ENCODE measurements at places on chromosomes 2 and 18.
A peak's percentile ranks its signal among the peaks of the same experiment; 100 is the strongest.

GRCh38 chr2:99559075-99559662, 69.4 kb upstream of the REV1 start:
- DNase-seq, result peak; percentile 58

GRCh38 chr2:128714285-128714684, 395.6 kb upstream of the HS6ST1 start:
- DNase-seq, result no peak

- peak; percentile 84 for DNase-seq
These were observed 42.9 kb downstream of the QPCT start for GRCh38 chr2:37387148-37387835.

GRCh38 chr18:55353806-55354205, 234.2 kb downstream of the TCF4 start:
- no peak for DNase-seq

DNA sequence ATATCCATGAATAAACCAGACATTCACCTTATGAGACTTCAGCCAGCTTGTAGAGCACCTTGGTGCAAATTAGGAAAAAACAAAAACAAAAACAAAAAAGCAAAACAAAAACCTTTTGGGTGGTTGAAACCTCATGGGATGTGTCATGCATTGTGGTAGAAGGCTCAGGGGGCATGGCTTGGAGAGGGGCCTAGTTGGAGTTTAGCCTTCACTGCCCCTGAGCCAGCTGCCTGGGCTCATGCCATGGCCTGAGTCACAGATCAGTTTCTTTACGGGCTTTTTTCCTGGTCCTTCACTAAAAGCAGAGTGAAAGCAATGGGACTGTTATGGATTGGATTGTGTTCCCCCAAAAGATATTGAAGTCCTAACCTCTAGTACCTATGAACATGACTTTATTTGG, 22.0 kb upstream of the DAPL1 start:
- DNase-seq, result peak; percentile 74

- no peak for DNase-seq
These were observed 474.7 kb upstream of the HS6ST1 start for GRCh38 chr2:128793404-128793803.

DNA sequence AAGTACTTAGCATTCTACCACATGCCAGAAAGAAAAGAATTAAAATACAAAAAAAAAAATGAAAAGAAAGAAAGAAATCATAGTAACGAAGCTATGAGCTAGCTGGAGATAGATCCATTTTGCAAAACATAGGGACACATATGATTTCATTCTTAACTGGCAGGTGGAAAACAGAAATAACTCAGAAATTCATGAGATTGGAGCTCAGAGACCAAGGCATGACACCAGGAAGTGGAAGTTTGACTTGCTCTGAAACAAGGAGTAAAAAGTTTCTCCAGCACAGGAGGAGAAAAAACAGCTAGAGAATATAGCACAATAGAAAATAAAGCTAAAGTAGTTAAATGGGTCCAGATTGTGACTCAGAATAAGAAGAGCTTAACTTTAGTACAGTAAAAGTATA, 278.1 kb downstream of the ZEB2 start:
- no peak for DNase-seq

- no peak for DNase-seq
These were observed 18.7 kb upstream of the NEMP2 start for GRCh38 chr2:190553254-190553653.

DNA sequence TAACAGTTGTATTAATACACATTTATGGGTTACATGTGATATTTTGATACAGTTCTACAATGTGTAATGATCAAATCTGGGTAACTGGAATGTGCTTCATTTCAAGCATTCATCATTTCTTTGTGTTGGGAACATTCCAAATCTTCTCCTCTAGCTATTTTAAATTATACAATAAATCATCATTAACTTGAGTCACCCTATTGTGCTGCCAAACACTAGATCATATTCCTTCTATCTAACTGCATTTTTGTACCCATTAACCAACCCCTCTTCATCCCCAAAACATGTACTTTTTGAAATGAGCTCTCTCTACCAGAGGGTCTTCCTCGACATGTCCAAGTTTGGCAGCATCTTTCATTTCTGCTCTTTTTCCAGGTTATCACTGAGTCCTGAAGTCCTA, 81.1 kb upstream of the TTC39C start:
- DNase-seq, result peak; percentile 15

- peak; percentile 31 for DNase-seq
These were observed 82.5 kb downstream of the ATL2 start for GRCh38 chr2:38294597-38294996.

DNA sequence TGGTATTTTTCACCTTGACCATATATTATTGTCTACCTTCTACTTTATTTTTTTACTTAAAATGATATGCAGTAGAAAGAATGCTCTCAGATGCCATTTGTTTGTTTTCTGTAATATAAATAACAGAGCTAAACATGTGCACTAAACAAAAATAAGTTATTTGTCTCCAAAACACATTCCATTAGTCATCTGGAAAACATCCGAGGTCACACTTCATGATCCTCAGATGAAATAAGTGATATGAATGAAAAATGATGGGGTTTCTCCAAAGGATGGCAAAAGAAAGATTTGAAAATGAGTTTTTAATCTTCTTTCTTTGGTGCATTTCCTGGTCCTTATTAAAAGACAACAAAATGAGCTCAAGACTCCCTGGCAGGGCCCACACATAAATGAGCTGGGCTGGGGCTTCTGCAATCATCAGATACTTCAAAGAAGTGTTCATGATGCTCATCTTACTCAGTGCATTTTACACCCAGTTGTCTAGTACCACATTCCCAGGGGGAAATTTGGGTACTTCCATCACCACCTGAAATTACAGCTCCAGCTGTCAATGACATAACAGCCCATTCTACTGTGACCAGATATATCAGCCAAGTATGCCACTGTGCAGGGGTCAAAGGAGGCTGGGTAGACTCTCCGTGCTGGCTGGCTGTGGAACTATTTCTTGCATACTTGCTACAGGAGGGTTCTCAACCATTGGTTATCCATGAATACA, 283.5 kb downstream of the PID1 start:
- DNase-seq, result no peak

DNA sequence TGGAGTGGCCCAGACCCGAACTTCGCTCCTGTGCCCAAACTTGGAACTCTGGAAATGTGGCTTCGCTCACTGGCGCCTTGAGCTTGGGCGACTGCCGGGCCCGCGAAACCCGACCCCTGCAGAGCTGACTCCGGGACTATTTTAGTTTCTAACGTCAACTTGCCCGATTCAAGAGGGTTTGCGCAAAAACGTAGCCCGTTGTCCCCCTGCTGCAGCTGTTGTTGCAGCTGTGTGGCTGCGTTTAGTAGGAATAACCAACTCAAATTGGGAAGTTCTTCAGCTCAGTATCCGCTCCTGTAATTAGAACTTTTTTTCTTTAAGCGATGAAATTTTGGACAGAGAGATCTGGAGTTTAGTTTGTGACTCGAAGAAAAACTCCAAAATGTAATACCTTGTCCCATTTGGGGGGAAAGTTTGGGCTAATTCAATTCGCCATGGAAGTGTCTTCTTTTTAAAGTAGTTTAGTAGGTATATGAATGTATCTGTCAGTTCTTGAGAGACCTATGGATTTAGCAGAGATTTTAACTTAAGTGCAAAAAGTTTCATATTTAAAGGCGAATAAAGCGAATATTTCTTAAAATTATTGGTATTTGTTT, 559 bp downstream of the MYL12A start:
- peak; percentile 53 for DNase-seq

DNA sequence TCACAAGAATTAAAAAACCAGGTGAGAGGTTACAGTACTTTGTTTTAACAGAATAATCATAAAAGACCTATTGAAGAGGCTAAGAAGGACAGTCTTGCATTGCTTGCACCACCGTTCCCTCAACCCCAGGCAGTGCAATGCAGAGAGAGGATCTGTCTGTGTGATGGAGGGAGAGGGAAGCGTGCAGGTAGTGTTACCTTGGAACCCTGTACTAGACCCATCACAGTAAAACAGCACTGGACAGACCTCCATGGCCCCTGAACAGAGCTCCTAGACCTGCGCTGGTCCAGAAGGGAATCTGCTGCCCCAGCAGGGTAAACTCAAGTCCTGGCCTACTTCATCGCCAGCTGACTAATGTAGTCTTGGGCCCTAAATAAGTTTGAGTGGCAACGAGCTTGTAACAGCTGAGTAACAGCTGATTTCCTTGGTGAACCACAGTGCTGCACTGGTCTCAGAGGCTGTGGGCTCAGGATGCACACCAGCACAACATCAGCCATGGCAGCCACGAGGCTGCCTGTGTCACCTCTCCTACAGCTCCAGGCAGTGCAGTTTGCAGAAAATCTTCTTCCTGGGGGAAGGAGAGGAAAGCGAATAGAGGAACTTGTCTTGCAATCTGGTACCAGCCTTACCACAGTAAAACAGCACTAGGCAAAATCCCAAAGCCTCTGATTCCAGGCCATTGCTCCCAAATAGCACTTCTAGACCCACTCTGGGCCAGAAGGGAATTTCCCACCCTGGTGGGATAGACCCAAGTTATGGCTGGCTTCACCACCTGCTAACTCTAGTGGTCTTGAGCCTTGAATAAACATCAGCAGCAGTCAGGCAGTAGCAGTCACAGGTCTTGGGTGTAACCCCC, 417.2 kb downstream of the CDH7 start:
- DNase-seq, result no peak

GRCh38 chr2:48444404-48444803, 85.5 kb upstream of the STON1 start:
- no peak for DNase-seq

GRCh38 chr2:143499061-143499460, 369.8 kb downstream of the ARHGAP15 start:
- no peak for DNase-seq

- DNase-seq, result no peak
These were observed 83.7 kb upstream of the ZNF516 start for GRCh38 chr18:76578571-76579300.

GRCh38 chr2:232539298-232540231, at the start of gene CHRNG:
Gene CHRNG (plus strand): TSS chr2:232539692. CDS start chr2:232539748, 56 bp downstream.
- DNase-seq, result no peak

GRCh38 chr2:106358521-106358920, 109.7 kb downstream of the RGPD3 start:
- no peak for DNase-seq

GRCh38 chr2:46290078-46290477, 7.1 kb upstream of the EPAS1 start:
- DNase-seq, result no peak

- DNase-seq, result no peak
These were observed 134.1 kb upstream of the EPAS1 start for GRCh38 chr2:46163098-46163430.

GRCh38 chr2:158004126-158004764, 97.4 kb upstream of the UPP2 start:
- peak; percentile 45 for DNase-seq

DNA sequence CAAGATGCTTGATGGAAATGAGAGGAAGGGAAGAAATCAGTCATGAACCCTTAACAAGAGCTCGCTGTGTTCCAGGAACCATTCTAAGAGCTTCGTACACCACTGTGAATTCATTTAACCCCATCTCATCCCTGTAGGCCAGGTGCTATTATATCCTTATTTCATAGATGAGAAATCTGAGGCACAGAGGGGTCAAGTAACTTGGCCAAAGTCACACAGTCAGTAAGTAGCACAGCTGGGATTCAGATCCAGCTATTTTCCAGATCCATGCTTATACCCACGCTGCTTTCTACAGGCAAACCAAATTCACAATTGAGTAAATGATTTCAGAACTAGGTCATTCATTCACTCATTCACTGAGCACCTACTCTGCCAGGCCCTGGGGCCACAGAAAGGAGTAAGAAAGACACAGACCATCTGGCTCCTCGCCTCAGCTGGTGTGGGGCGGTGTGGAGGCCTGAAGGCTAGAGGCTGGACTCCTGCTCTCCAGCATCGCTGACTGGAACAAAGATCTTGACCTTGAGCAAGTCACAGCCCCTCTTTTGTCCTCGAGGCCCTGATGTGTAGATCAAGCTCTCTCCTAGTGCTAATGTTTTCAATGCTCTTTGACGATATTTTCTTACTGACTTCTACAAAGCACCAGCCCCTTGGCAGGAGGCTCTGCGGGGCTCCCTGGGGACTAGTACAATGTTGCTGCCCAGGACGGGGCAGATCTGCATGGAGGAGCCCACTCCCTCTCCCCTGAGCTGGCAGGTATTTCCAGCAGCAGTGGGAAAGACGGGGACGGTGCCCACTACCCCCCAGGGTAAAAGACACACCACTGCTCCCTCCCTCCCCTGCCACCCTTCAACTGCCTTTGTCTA, 26.5 kb downstream of the STEAP3 start:
- DNase-seq, result no peak

- DNase-seq, result no peak
These were observed 2.3 kb downstream of the LHCGR start for GRCh38 chr2:48753228-48753627.

- DNase-seq, result no peak
These were observed 1098.9 kb upstream of the CHAC2 start for GRCh38 chr2:52668724-52669123.

DNA sequence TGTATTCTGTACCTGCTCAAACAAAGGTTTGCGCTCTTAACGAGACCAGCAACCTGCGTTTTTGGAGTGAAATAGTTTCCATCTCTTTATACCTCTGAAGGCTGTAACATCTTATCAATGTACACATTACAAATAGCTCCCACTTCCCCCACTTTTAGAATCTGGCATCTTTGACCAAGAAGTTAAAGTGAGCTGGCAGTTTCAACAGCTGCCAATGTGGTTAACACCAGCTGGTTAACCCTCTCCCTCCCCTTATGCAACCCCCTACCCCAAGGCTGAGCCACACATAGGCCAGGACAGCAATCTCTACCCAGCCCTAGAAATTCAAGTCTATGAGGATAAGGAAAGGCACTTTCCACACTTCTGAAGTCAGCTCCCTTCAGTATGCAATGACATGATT, 2.2 kb upstream of the SERTAD2 start:
- DNase-seq, result peak; percentile 11

- DNase-seq, result no peak
These were observed 107.1 kb downstream of the CSRNP3 start for GRCh38 chr2:165576409-165577154.

DNA sequence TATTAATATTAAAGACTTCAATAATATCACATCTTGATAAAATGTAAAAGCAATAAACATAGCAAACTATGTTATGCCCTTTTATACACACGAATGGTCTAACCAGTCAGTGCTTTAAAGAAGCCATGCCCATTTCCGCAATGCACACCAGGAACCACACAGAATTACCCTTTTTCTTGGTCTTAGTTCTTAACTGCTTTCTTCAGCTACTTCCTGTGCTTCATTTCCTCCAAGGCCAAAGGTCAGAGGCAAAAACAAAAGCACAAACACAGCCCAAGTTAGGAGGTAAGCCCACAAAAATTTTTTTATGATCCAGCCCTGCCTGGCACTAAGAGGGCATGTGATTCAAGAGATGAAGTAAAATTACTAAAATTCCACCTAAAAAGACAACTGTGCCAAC, 267.2 kb downstream of the FBXO15 start:
- no peak for DNase-seq

DNA sequence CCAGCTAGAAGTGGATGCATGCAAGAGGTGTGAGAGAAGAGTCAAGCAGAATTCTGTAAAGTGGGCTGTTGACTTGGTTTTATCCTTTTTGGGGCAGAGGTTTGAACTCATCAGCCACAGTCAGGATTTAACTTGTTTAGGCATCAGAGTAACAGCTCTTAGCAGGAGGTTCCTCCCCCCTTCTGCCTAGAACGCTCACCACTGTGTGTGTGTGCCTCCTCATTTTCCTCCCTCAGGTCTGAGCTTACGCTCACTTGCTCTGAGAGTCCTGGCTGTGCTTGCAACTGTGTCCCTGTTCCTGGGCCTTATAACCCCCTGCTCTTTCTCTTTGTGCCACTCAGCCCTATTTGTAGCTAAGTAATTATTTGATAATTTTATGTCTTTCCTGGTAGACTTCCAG, 167.9 kb downstream of the TMEM182 start:
- no peak for DNase-seq

GRCh38 chr2:124559236-124559635, 534.1 kb downstream of the CNTNAP5 start:
- no peak for DNase-seq

Data from fibroblast of lung (primary cell).